Spinal cord (tissue), 10 donors: ENCODE measurements at places on chromosomes 3 and 15.

- no peak for DNase-seq
Measured at GRCh38 chr3:65729555-65729954, 309.2 kb downstream of the MAGI1 start.

- DNase-seq: peak; percentile 72
Measured at GRCh38 chr3:184417619-184418327, 37.9 kb downstream of the CHRD start.

DNA sequence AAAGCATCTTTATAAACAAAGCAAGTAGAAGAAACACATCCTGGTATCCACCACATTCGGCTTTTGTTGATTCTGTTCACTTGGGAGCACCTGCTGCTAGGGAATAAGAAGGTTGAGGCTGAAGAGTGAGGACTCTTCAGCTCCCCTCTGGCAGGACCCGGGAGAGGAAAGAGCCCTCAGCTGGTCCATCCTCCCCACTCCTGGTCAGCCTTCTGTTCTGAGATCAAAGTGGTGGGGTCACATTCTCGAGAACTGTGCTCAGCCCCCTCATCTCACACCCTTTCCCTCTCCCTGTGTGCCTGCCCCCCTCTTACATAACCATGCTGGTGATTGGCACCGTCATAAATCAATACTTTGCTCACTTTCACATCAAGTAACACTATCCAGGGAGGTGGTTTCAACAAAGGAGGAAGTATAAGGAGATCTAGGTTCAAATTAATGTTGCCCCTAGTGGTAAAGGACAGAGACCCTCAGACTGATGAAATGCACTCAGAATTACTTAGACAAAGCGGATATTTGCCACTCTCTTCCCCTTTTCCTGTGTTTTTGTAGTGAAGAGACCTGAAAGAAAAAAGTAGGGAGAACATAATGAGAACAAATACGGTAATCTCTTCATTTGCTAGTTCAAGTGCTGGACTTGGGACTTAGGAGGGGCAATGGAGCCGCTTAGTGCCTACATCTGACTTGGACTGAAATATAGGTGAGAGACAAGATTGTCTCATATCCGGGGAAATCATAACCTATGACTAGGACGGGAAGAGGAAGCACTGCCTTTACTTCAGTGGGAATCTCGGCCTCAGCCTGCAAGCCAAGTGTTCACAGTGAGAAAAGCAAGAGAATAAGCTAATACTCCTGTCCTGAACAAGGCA, at the start of gene NR1I2:
Gene NR1I2, plus strand, starts transcription at position 772 of the 869 bp plus-strand sequence.
- no peak for DNase-seq

- no peak for DNase-seq
Measured at GRCh38 chr3:149634573-149634972, 23.3 kb downstream of the WWTR1 start.

GRCh38 chr3:188788621-188789081, 383.1 kb upstream of the TPRG1 start:
- DNase-seq: no peak

DNA sequence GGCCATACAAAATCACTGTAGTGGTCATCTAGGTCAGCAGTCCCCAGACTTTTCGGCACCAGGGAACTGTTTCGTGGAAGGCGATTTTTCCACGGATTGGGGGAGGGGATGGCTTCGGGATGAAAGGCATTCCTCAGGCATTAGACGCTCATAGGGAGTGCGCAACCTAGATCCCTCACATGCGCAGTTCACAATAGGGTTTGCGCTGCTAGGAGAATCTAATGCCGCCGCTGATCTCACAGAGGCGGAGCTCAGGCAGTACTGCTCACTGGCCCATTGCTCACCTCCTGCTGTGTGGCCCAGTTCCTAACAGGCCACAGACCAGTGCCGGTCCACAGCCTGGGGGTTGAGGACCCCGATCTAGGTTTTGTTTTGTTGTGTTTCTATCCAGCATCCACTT, 200.1 kb downstream of the SLC9A9 start:
- DNase-seq: no peak

GRCh38 chr3:51819709-51820406, 40.8 kb upstream of the IQCF6 start:
- DNase-seq: no peak
